NCI-H1105 (cell line): ENCODE measurements at places on chromosomes 7 and 10.

DNA sequence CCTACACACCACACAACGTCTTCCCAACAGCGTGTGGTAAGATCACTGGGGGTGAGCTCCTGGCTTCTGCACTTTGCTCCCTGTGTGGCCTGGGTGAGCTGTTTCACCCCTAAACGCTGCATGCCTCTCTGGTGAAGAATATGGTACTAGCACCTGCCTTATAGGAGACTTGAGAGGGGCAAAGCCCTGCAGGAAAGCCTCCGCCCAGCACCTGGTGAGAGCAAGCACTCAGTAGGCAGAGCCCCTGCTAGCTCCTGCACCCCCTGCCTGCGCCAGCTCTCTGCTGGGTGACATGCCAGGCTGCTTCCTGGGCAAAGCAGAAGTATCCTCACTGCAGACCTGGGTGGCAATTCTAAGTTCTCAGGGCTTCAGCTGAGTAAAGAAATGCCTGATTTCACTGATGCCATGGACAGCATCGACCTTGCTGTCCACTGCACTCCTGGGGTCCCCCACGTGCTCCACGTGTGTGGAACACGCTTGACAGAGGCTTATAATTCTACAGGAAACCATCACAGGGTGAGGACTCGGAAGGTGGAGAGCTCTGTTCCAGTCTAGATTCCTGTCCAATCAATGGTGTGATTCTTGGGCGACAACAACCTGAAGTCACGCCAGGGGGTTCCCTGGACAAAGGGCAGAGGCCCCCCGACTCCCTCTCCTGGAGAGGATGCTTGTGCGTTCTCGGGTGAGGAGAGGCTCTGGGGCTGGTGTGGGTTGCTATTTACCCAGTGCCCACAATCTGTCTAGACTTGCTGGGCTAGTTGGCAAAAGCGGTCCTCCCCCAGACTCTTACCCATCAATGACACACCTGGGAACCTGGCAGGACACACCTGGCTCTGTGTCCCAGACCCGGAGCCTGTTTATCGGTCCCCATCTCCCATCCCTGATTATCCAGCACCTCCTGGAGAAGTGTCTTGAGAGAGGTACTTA is 5.0 kb upstream of the CALML5 start:
- no peak for DNase-seq

GRCh38 chr10:109838592-109839244 is 84.6 kb downstream of the XPNPEP1 start:
- DNase-seq: no peak

DNA sequence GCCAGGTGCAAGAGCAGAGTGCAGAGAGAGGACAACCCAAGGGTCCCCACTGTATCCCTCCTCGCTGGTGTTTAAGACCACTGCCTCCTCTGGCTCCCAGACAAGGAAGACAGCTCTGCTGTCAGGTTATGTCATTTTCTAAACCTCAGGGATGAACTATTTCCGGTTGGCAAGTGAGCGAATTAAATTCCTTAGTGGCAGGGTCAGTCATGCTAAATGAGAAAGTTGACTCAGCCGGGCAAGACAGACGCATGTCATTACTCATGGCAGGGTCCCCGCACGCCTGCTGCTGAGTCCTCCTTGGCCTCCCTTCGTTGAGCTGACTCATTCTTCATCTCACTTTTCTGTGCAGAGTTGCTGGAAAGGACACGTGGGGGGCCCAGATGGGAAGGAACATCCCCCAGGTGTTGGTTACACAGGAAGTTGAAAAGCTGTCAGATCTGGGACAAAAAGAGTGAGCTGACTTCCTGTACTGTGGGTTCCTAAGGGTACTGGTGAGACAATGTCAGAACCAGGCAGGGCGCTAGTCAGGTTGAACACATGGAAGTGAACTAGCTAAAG is 47.1 kb upstream of the UCN3 start:
- DNase-seq: no peak

DNA sequence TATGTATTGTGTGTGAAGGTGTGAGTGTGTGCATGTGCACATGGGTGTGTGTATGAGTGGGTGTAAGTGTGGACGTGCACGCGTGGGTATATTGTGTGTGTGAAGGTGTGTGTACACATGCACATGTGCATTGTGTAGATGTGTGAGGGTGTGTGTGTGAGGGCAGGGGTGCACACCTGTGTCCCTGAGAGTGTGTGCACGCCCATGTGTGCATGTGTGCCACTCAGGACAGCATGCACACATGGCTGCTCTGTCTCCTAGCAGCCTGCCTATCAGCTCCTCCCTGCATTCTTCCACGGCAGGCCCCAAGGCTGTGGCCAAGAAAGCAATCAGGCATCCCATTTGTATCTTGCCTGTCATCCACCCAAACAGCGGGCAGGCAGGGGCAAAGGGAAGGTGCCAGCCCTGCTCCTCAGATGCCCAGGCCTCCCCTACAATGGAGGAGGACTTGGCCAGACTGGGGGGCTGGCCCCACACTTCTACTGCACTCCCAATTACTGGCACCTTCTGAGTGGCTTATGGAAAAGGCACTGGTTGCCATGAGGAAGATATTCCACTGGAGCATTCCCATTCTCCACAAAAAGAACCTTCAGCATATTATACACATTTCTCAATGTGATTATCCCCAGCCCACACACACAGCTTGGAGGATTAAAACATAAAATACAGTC is 380.4 kb upstream of the ZMIZ1 start:
- DNase-seq: no peak

DNA sequence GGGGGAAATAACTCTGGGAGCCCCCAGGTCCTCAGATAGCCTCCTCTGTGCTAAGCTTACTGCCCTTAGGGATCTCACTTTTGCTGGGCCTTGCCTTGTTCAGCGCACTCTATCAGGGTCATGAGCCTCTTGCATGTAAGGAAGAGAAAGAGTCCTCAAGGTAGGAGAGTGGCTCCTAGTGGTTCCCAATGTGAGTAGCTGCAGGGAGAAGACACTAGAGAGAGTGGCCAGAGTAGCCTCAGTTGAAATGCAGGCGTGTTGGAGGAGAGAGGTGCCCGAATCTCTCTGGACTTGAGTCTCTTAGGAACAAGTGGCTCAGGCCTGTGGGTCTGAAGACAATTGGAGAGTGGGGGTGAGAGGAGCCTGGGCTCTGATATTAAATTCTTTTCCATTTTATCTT is 94.3 kb upstream of the SORCS3 start:
- DNase-seq: no peak

- no peak for DNase-seq
These were observed 278.1 kb upstream of the NRP1 start for GRCh38 chr10:33612551-33612950.

DNA sequence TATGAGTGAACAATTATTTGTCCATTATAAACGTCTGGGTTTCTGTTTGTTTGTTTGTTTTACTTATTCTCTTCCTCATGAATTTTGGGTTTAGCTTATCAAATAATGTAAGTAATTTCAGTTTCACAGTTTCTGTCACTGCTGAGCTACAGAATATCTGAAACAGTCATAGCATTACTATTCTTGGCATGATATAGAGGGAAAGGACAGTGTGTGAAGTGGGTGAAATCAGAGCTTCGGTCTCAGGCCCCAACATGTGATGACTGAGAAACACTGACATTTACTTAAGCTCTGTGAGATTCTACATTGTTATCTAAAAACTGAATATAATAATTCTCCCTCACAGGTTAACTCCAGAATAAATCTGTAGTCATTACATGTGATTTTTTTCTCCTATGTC is 8.8 kb upstream of the OR6V1 start:
- DNase-seq: no peak

GRCh38 chr7:1103009-1103788 is 15.3 kb downstream of the GPER1 start:
- no peak for DNase-seq

DNA sequence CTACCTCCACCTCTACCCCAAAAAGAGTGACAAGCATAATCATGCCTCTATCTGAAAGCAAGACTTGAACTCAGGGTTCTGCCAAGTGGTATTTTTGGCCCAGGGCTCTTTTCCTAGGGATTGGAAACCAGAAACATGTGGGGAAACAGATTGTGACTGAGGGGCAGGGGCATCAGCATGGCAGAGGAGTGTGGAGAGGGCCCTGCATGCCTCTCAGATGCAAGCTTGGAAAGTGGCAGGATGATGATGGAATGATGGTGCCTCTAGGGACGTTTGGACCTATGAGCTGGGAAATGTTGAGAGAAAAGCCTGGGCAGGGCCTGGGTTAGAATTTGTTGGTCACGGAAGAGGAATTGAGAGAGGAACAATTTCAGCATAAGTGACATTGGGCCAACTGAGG is 78.4 kb upstream of the LEP start:
- no peak for DNase-seq

GRCh38 chr7:137587326-137587725 is 243.8 kb upstream of the PTN start:
- DNase-seq: no peak

DNA sequence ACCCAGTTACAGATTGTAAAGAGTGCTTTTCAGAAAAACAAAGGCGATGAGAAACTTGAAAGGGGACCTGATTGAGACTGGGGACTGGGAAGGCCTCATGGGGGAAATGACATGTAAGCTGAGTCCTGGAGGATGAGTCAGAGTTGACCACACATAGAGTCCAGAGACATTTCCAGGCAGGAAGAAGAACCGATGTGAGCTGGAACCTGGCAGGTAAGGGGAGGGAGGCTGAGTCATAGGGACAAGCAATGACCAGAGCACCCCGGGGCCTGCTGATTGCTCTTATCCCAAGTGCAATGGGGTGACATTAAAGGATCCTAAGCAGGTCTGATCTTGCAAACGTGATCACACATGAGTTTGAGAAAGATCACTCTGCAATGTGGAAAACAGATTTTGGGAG is 11.7 kb downstream of the TLL2 start:
- no peak for DNase-seq
